ENCODE measurements at places on chromosomes 11 and 22.

DNA sequence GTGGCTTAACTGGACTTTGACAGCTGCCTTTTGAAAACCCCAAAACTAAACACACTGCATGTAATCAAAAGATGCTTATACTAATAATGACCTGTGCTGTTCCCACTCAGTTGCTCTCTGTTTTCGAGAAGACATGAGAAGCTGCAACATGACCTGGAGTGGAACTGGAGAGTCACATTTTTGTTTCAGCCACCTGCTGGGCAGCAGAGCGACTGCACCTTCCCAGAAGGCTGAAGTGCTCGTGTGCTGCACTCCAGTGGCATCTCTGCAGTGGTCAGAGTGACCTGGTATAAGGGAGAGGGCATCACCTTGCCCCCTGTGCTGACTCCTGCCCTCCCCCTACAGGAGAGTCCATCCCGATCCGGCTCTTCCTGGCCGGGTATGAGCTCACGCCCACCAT lies 8.6 kb downstream of the THYN1 start:
- DNase-seq, result no peak

DNA sequence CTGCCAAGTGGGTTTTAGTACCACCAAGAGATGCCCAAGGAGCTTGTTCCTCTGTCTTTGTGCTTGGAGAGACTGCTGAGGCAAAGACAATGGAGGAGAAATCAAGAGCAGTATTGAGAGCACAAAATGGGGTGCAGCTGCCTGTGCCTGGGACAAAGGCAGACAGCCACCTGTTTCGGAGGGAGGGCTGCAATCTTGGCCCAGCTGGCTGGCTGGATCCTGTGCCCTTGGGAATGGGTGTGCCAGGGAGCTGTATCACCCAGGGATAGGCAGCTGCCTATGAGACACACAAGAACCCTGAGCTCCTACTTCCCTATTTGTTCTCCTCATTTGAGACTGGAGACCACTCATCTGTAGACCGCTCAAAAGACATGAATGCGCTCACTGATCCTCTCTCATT lies 23.3 kb upstream of the CHRM4 start:
- DNase-seq, result no peak

- no peak for DNase-seq
Observed at GRCh38 chr11:81421251-81421860, 1312.3 kb downstream of the FAM181B start.

GRCh38 chr11:112590764-112591163 lies 330.1 kb upstream of the PLET1 start:
- no peak for DNase-seq

- no peak for DNase-seq
Observed at GRCh38 chr11:119624102-119624615, 104.8 kb downstream of the NECTIN1 start.

- DNase-seq, result no peak
Observed at GRCh38 chr11:120217941-120218694, 7.3 kb downstream of the OAF start.

DNA sequence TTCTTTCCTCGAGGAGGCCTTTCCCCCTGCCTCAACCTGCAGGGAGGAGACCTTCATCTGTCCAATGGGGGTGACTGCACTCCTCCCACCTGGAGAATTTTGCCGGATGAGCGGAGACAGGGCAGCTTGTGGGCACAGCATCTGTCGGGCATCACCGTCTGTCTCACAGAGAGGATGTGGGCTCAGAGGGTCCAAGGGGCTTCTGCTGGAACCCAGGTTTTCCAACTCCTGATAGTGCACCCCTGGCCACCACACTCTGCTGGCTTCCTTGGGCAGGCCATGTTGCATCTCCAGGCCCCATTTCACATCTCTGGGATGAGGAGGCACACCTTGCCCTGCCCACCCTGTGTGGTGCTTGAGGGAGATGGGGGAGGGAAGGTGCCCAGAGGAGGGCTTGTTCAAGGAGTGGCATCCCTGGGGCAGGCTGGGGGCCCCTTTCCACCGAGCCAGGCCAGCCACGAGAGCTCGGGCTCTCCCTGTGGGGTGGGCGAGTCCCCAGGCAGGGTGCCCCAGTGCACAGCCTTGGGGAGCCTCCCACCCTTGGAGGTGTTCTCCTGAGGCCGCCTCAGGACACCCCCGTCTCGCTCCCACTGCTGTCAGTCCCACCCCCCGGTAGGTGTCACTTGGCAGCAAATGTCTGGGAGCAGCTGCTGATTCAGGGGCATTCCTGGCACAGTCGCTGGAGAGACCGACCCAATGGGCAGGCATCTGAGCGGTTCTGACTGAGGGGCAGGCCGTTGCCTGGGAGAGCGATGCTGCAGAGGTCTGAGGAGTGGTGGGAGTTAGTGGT lies 84.2 kb downstream of the MORC2 start:
- DNase-seq, result no peak

GRCh38 chr11:65434667-65435410 lies 12.2 kb downstream of the NEAT1 start:
- no peak for DNase-seq

DNA sequence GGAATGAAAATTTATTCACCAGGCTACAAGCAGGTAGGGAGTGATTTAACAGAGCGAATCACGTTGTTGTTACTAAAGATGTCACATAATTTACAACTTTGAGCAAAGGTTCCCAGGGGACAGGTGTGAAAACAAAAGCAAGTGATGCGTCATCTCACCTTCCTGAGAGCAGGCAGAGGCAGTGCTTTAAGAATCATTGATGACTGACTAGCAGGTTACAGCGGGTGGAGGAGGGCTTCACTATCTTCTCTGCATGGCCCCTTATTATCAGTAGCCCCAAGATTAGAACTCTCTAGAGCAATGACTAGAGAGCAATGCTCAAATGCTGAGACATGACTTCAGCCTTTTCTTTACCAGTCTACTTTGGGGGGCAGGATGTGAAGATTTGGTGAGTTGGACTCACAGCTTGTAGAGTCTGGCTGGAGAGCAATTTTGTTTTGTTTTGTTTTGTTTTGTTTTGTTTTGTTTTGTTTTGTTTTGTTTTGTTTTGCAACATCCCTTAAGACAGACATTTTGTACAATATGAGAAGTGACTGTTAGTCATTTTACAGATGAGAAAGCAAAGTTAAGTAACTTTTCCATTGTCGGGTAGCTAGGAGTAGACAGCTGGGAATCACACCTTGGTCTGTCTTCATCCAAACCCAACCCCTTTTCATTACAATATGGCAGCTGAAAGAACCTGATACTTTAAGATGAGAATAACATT lies 84.8 kb downstream of the SLC1A2 start:
- no peak for DNase-seq
